ENCODE measurements at places on chromosomes 1 and 21.

- peak; percentile 28 for DNase-seq
Measured at GRCh38 chr1:205430696-205431305, 8.9 kb upstream of the LEMD1 start.

- DNase-seq: no peak
Measured at GRCh38 chr1:96538883-96539282, 182.7 kb upstream of the PTBP2 start.

GRCh38 chr21:15171546-15171945 is 106.7 kb upstream of the NRIP1 start:
- no peak for DNase-seq

DNA sequence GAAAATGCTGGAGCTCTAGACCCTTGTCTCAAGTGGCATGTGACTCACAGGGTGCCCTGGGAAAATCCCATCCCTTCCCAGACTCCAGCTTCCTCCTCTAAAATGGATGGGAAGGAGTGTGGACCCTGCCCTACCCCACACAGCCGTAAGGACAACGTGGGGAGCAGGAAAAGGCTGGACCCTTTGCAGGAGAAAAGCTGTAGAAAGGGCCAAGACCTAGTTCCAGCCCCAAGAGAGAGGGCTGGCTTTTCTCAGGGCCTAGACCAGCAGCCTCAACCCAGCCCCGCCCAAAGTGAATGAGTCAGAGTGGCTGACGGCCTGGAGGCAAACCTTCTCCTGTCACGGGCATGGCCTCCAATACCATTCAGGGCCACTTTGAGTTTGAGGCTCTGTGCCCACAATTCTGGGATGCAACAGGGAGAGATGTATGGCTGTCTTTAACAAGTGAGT is 1.1 kb downstream of the LAMB3 start:
- no peak for DNase-seq

DNA sequence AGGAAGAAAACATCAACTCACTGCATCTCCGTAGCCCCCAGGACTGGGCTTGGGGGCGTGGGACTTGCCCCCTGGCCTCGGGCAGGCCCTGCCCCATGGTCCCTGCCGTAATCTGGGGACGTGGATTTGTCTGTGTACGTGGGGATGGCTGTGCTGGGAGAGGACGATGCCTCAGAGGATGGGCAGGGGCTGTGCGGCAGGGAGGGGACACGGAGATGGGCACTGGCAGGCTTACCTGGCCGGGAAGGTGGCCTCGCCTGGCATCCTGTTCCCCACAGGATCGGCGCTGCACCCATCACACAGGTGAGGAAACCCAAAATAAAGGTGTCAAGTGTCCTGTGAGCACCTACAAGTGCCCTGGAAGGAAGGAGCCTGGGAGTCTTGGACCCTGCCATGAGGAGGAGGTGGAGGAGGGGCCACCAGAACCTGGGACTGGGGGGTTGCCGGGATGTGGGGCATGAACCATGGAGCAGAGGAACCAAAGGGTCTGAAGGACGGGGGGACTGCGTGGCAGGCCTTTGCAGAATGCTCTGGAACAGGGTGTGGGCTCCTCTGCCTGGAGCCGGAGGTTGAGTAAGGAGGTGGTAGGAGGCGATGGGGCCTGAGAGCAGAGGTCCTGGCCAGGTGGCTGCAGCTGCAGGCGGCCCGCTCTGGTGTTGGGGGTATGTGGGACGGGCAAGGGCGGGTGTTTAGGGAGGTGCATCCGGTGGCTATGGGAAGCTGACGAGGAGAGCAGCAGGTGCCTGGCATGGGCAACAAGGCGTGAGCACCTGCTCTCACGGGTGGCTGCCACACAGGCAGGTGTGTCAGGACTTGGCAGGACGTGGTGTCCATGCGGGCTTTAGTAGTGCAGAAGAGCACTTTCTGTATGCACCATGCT is 27.8 kb upstream of the LRRC3 start:
- DNase-seq: no peak

DNA sequence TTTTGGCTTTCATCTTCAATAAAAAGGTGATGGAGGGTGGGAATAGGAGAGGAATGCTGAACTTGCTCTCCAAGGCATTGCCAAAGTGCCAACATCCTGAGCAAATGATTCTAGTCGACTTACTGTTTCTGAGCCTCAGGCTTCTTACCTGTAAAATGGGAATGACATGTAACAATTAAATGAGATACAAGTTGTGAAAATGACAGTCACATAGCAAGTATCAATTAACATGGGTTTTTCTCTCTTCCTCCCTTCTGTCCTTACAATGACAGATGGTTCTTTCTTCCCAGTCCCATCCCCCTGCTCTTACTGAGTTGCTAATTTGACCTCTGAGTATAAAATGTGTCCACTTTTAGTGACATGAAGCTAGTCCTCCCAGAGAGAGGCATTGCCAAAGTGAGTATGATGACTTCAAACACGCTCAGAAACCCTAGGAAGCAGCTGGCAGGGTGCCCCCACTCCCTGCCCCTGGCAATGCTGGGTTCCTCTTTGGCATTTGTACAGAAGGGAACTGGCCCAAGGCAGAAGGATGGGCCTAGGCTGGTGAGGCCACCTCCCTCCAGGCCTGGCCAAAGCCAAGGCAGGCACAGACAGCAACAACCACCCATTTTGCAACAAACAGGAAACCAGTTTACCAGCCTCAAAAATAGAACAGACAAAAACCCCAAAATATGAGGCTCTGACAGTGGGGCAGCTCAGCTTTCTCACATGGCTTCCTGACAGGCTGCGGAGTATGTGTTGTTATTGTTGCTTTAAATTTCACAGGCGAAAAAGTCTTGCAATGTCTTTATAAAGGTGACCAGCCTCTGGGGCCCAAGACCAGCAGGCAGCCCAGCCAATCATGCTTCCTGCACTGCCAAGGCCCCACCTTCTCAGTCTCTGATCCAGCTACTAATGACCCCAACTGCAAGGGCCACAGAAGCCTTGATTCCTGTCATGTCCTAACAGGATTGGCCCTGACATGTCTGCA is 115.9 kb downstream of the HIVEP3 start:
- no peak for DNase-seq

DNA sequence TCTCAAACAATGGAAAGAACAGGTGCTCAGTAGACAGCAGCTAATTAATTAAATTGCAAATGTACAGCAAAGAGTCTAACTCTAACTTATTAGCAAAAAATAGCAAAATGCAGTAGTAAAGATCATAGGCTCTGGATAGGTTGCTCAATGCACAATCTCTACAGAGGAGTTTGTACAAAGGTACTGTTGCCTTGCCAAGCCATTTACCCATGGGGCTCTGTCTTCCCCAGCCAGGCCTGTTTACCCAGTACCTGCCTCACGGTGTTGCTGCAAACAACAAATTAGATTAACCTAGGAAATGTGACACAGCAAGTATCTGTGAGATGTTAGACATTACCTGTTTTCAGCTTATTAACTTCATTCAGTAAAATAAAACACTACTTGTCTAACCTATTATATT is 222.0 kb downstream of the DENND1B start:
- DNase-seq: no peak

DNA sequence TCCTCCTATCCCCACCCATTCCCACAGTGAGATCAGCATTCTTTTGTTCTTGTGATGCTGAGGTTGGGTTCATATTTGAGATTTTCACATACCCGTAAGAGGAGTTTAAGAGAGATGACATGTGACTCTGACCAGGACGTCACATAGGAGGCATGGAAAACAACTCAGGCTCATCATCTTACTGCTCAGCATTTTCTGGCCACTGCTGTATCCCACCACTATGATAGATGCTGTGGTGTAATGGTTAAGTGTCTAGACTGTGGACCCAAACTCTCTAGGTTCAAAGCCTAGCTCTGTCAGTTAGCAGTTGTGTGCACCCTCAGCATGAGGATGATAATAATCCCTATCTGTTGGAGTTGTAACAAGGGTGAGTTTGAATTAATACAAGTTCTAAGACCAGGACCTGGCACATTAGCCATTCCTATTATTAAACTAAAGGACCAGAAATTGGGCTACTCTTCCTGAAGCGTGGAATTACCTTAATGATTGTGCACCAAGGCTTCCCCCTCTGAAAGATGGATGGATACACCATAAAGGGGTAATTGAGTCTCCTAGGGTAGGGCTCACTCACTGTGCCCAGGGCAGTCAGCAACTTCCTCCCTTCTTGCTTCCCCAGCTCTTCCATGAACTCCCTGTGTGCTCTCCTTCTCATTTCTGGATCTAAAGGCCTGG is 40.9 kb downstream of the LGR6 start:
- no peak for DNase-seq

DNA sequence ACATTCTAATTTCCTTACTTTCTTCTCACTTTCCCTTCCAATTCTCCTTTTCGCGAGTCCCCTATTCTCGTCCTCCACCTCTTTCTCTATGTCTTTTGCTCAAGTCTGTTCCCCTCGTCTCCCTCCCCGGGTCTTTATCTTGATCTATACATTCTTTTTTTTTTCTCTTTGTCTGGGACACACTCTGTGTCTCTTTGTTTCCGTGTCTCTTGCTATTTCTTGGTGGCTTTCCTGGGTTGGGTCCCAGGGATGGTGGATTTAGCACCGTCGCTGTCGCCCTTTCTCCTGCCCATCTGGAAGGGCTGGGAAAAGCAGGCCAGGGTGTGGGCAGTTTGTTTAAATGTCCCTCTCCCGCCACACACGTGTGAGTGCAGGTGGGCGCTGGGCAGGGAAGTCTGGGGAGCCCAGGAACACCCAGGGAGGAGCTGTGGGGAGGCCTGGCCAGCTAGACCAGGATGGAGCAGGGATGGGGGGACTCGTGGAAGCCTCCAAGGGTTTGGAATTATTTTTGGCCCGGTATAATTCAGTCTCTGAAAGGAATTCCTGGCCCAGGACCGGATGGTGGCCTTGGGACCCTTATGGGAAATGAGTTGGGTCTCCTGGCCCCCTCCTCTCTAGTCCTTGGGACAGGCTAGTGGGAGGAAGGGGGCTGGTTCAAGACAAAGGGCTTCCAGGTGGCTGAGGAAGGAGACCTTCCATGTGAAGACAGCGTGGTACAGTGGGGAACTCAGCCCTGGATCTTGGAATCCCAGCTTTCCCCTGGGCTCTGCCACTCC is 9.5 kb upstream of the ID3 start:
- DNase-seq: no peak

GRCh38 chr1:217561446-217561845 is 69.4 kb downstream of the GPATCH2 start:
- DNase-seq: no peak

- DNase-seq: no peak
Measured at GRCh38 chr1:158931055-158931737, at the start of gene PYHIN1. Gene PYHIN1 (plus strand): TSS chr1:158931552. CDS start chr1:158936911, 5,359 bp downstream.

GRCh38 chr1:198922638-198923430 is 284.0 kb downstream of the PTPRC start:
- DNase-seq: no peak

GRCh38 chr1:30701258-30701633 is 22.1 kb downstream of the MATN1 start:
- DNase-seq: no peak

- DNase-seq: no peak
Measured at GRCh38 chr1:174877208-174877673, 122.5 kb upstream of the CACYBP start.

DNA sequence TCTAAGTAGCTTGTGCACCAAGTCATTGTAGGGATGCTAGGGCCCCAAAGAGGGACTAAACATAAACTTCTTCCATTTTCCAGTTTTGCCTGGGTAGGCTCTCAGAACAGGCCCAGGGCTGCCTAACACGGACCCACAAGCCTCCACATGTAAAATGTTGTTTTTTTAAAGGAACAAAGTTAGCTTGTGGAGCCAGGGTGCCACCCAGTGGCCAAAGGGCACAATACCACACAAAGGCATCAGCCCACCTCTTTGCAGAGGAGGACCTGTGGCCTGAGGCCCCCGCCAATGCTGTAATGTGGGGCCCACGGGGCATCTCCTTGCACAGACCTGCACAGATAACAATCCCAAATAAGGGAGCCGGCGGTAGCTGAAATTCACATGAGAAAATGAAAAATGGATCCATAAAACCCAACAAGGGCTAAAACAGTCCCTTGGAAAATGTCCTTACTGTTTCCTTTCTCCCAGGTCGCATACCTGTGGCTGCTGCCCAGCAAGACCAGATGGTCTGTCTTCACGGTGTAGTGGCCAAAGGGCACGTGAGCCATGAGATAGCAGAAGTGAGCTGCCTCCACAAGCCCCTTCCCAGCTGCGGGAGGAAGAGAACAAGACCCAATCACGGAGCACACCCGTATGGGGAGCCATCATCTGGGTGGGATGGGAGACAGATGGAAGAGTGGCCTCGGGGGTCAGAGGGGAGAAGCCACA is 23.8 kb downstream of the SEC16B start:
- no peak for DNase-seq

DNA sequence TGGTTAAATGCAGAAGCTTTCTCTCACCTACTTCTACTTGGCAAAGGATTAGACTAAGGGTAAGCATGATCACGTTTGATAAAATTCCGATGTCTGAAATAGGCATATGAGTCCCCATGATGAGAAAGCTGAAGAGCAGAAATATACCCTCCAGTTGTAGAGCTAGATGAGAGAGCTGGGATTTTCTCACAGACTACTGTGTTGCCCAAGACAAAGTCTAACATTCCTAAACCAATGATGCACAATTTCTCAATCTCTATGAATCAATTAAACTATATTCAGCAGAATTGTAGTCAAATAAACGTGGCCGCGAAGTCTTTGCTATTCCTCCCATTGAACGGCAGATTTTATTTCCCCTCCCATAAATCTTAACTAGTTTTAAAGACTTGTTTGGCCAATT is 699.2 kb downstream of the KCNT2 start:
- no peak for DNase-seq

DNA sequence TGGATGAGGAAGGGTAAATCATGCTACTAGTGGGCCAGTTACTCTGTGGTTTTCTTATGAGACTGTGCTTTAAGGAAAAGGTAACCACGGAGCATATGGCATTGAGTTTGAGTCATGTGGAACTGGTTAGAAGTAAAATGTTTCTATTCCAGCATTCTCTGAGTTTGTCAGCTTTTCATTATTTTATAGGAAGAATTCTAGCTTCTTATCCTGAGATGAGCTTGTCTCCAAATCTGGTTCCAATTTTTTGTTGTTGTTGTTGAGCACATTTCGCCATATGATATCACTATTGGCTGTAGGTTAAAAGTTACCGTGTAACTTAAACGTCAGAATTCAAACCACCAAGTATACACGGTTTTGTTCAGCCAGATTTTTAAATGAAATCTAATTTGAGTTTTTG is 69.9 kb downstream of the ATF6 start:
- DNase-seq: no peak

GRCh38 chr1:57165546-57165945 is 199.7 kb upstream of the C8B start:
- DNase-seq: no peak

- DNase-seq: no peak
Measured at GRCh38 chr1:20873311-20873710, 86.2 kb upstream of the HP1BP3 start.

DNA sequence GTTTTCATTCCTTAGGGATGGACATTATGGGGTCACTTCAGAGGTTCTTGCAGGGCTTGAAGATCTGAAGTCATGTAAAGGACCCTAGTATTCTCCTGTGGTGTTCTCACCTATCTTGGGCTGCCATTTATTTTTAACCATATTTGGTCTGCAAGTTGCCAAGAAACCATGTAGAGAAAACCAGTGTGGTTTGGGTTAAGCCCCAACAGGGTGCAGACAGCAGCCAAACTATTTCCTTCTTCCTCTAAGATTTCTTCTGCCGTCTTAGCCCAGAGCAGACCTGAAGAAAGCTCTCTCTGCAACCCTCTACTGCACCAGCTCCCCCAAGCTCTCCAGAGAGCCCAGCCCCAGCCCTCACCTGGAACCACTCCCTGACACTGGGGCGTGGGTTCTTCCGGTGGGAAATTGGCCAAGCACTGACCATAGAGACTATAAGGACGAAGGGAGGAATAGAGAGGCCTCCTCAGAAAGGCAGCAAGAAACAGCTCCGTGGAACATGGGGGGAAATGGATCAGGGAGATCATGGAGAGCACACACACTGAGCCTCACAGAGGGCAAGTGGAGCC is 136.6 kb downstream of the SYF2 start:
- no peak for DNase-seq

All from stimulated activated CD8-positive, alpha-beta memory T cell treated with anti-CD3 and anti-CD28 coated beads, Interleukin-7, amount 100 ng/mL, for 1 hour (primary cell).